SJSA1 (cell line): ENCODE measurements at places on chromosomes 7 and 10. TPM values are rescaled to one million over a fixed set of nuclear protein-coding genes. Genes with fewer than 3 reads are reported as not detected.

GRCh38 chr7:32301427-32301826 lies 188.8 kb downstream of the LSM5 start:
- DNase-seq: no peak

GRCh38 chr7:24401628-24402593 lies 117.9 kb downstream of the NPY start:
- DNase-seq: no peak

Gene SH2D4B
- 0.08 TPM in 1 of 2 replicates, not detected in the other for total RNA-seq

Gene ITPRID1
- total RNA-seq: not detected in 2 replicates

DNA sequence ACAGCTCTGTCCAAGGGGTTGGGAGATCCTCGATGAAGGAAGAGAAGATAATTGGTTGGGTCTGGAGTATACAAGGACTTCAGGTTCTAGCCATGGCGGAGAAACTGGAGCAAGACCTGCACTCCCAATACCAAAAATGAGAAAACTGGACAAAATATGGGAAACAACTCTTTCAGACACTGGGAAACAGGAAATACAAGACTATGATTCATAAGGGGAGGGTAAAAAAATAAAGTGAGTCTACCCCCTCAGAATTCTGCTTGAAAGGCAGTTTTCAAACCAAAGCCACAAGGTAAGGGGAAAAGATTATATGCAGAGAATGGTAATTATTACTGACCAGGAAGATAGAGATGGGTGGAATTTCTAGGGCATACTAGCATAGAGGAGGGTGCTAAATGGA lies 10.2 kb upstream of the SEC61G start:
- no peak for DNase-seq

GRCh38 chr7:25970356-25970755 lies 181.6 kb upstream of the NFE2L3 start:
- no peak for DNase-seq

GRCh38 chr10:61363006-61363405 lies 90.2 kb downstream of the TMEM26 start:
- DNase-seq: no peak

DNA sequence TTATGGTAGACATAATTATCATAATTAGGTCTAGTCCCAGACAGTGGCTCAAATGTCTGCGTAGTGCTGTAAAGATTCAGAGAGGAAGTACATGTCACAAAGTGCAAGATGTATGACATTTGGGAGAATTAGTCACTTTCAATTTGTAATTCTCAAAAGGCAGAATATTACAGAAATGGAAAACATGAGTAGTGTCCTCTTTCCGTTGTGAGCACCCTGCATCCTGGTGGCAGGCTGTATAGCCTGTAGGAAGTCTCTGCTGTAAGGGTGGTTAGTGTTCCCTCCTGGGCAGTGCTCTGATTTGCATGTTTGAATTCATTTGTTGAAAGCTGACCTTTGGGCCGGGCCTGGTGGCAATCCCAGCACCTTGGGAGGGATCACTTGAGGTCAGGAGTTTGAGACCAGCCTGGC lies 17.0 kb downstream of the CDK14 start:
- DNase-seq: no peak

DNA sequence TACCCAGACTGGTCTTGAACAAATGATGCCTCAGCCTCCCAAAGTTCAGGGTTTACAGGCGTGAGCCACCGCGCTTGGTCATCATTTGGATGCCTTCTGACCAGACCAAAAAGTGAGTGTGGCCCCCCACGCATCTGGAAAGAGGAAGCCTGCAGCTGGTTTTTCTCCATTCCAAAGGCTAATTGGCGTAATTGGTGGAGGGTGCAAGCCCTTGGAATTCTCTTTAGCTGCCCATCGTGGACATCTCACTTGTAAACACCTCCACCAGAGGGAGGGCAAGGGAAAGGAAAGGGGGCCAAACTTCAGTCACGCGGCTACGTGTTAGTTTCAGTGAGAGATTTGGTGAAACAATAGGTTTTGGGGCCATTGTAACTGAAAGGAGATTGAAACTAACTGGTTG lies 4.1 kb upstream of the ARHGAP21 start:
- DNase-seq: no peak

GRCh38 chr7:42236266-42236975 lies 588 bp downstream of the GLI3 start:
- peak; percentile 63 for DNase-seq

Gene HKDC1
- total RNA-seq: 0.06 and 0.50 TPM in 2 replicates

DNA sequence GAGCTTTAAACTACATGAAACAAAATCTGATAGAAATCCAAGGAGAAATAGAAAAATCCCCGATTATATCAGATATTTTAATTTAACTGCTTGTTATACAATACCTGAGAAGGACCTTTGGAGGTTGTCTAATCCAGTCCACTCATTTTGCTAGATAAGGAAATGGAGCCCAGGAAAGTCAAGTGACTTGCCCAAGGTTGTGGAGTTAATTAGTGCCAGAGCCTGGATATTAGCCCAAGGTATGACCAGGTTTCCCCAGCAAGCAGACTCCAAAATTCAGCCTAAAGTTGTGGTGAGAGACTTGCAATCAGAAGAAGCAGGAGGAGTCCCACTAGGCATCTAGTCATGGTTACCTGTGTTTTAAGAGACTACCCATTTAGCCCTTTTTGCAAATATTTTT lies 11.7 kb upstream of the EEPD1 start:
- no peak for DNase-seq

Gene ARHGEF5
- total RNA-seq: 0.13 and 0.29 TPM in 2 replicates
